ENCODE measurements at places on chromosomes 4 and X.

- DNase-seq, result no peak
Measured at GRCh38 chr4:67749286-67749685, 4.9 kb downstream of the GNRHR start.

GRCh38 chr4:117634716-117635115 is 399.6 kb upstream of the NDST3 start:
- DNase-seq, result no peak

DNA sequence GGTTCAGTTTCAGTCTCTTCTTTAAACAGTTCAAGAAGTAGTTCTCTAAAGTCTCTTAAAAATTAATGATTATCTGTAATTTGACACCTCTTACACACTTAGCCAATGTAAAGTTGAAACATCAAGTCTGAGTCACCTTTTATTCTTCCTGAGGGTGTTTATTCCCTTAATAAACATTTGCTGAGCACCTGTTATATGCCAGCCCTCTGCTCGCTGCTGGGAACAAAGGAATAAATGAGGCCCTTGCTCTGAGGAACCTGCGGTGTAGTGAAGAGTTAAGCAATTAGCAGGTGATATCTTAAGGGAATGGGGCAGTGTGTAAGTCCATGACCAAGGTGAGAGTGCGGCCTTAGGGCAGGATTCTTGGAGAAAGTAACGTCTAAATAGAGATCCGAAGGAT is 5.2 kb upstream of the NDNF start:
- no peak for DNase-seq

DNA sequence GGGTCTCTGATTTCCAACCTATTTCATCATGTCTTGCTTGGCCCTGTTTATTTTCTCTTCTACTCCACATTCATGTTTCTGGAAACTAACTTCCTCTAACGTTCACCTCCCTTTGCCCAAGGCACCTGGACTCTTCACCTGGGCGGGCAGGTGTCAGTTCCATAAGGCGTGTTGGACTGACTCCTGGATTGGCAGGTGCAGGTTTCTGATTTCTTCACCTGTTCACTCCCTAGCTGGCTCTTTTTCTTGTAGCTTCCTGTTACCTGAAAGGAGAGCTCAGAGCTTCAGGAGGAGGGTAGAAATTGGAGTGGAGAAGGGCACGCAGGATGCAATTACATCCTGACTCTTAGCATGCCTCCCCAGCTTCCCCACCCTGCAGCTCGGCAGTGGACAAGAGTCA is 350.8 kb upstream of the KLF3 start:
- DNase-seq, result no peak

GRCh38 chrX:85065512-85066198 is 62.0 kb downstream of the APOOL start:
- DNase-seq, result no peak
